ENCODE measurements at places on chromosomes 7 and 10. TPM values are rescaled to one million over a fixed set of nuclear protein-coding genes. Genes with fewer than 3 reads are reported as not detected.

PGAM2 gene
- total RNA-seq, result not detected

LDB3 gene
- total RNA-seq, result 0.97 TPM

MBL2 gene
- not detected for total RNA-seq

HNRNPH3 gene
- 30.0 TPM for total RNA-seq

MCM10 gene
- total RNA-seq, result not detected

GNGT1 gene
- not detected for total RNA-seq

LEP gene
- total RNA-seq, result not detected

SLC29A4 gene
- total RNA-seq, result 5.0 TPM

ZP3 gene
- not detected for total RNA-seq

ZKSCAN1 gene
- 69.8 TPM for total RNA-seq

RHEB gene
- total RNA-seq, result 69.2 TPM

DNTT gene
- total RNA-seq, result not detected

GOLGA7B gene
- total RNA-seq, result 0.09 TPM

OPALIN gene
- total RNA-seq, result not detected

TPK1 gene
- 9.8 TPM for total RNA-seq

CDK6 gene
- 11.4 TPM for total RNA-seq

PRLHR gene
- 2.3 TPM for total RNA-seq

PSD gene
- 114 TPM for total RNA-seq

VSTM4 gene
- 10.3 TPM for total RNA-seq

GSTK1 gene
- 173 TPM for total RNA-seq

IL6 gene
- not detected for total RNA-seq

NKX2-3 gene
- not detected for total RNA-seq

FXYD4 gene
- total RNA-seq, result not detected

SPDYE1 gene
- not detected for total RNA-seq

AGR2 gene
- total RNA-seq, result 16.7 TPM

FOXL3 gene
- total RNA-seq, result not detected

MACC1 gene
- not detected for total RNA-seq

AKR1E2 gene
- 31.3 TPM for total RNA-seq

PDLIM1 gene
- 14.0 TPM for total RNA-seq

PRKCQ gene
- total RNA-seq, result not detected

ABCB8 gene
- total RNA-seq, result 18.7 TPM

KLF14 gene
- not detected for total RNA-seq

NFKB2 gene
- total RNA-seq, result 61.7 TPM

UPK3BL2 gene
- 64.0 TPM for total RNA-seq

BMPER gene
- 8.4 TPM for total RNA-seq

PDGFA gene
- 20.9 TPM for total RNA-seq

AQP1 gene
- total RNA-seq, result 477 TPM

ZSCAN21 gene
- 5.0 TPM for total RNA-seq

C10orf90 gene
- not detected for total RNA-seq

CFAP46 gene
- total RNA-seq, result 4.5 TPM

PIK3AP1 gene
- 6.8 TPM for total RNA-seq

Measured in uterus (tissue), 4 donors.